ENCODE measurements at places on chromosomes 12 and 14.
A peak's percentile ranks its signal among the peaks of the same experiment; 100 is the strongest.

DNA sequence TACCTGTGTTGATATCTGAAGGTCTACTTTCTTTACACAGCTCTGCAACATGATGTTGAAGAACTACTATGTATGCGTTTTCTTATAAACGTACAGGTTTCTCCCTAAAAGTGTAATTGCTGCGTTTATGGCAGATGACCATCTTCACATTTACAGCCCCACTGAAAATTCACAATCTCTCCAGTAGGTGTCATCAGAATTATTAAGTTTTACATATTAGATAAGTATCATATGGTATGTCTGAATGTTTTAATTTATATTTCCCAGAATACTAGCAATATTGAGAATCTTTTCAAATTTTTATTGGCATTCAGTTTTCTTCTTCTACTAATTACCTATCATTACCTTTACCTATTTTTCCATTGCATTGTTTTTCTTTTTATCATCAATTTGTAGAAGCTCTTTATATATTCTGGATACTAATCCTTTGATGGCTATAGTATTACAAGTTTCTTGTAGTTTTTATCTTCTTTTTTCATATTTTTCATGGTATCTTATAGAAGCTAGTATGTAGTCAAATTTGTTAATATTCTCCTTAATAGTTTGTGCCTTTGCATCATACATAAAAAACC, 123.5 kb downstream of the CAPZA3 start:
- DNase-seq = peak; percentile 14

- no peak for DNase-seq
Measured at GRCh38 chr12:76898442-76898841, 19.6 kb upstream of the CSRP2 start.

DNA sequence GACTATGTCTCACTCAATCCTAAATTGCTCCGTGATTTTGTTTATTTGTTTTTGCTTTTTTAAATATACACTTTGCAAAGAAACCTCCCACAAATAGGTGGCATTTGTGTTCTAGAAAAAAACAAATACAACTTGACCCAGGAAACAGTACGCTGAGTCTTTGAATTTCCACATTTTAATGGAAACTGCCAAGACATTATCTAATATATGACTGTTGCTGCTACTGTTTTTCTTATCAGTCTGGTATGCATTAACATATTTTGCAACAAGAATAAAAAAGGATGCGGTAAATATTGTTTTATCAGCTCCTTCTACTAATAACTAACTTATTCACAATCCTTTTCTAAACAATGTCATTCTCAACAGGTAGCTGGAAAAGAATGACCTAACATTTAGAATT, 187.4 kb downstream of the LRIG3 start:
- DNase-seq = no peak

- DNase-seq = no peak
Measured at GRCh38 chr14:99121319-99121875, 150.6 kb downstream of the BCL11B start.

- no peak for DNase-seq
Measured at GRCh38 chr12:21710958-21711775, 53.5 kb upstream of the LDHB start.

- no peak for DNase-seq
Measured at GRCh38 chr12:52247622-52248540, 14.8 kb downstream of the KRT7 start.

DNA sequence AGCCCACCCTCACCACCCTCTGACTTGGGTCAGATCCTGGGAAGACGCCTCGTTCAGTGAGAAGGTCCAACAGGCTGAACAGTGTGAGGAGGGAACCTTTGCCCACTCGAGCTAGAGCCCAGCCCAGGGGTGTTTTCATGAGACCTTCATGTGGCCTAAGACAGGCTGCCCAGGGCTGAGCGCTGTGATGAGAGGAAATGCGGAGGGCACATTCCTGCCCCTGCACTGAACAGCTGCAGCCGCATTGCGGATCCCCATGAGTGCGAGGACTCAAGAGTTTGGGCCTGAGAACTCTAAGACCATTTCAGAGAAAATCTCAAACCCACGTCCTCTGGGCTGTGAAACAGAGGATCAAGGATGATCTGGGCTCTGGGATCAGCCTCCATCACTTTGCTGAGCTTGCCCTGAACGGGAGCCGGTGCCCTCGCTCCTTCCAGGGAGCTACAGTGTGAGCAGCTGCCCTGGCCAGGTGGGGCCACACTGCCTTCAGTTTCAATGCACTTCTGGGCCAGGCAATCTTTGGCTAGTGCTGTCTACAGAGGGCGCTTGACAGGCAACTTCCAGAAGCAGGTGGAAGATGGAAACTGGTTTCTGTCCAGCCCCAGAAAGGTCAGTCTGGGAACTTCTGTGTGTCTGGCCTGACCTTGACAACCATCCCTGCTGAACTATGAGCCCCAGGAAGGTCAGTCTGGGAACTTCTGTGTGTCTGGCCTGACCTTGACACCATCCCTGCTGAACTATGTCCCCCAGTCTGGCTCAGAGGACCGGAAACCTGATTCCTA, 43.5 kb upstream of the P2RX7 start:
- no peak for DNase-seq

DNA sequence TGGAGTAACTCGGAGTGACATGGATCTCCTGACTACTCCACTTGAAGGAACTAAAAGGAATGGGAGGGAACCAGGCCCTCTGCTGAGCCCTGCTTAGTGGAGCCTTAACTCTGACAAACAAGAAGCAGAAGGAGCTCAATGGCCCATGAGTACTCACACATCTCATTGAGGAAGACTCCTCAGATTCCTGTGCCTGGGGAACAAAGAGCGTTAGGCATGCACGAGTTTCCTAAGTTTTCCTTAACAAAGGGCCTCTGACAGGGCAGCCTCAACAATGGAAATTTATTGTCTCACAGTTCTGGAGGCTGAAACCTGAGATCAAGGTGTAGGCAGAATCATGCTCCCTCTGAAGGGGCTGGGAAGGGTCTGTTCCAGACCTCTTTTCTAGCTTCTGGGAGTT, 185.7 kb upstream of the NTF3 start:
- no peak for DNase-seq

GRCh38 chr12:48816143-48816854, 2.0 kb upstream of the CACNB3 start:
- DNase-seq = no peak

DNA sequence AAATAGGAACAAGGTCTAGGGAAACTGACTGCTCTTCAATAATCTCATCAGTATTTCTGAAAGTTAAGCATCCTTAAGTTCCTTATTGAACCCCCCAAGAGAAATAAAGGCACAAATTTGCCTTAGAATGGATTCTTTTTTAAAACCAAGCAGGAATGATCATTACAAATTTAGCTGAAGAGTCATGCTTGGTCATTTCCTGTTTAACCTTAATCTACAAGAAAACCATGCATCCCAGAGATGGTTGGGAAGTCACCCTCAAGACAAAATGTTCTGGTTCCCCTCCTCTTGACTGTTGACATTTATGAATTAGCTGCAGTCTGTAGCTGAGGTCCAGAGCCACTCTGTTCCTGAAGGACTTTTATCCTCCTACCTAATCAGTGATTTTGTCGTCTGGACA, 291.8 kb upstream of the G2E3 start:
- no peak for DNase-seq

- no peak for DNase-seq
Measured at GRCh38 chr14:39268393-39268792, 34.7 kb downstream of the MIA2 start.

DNA sequence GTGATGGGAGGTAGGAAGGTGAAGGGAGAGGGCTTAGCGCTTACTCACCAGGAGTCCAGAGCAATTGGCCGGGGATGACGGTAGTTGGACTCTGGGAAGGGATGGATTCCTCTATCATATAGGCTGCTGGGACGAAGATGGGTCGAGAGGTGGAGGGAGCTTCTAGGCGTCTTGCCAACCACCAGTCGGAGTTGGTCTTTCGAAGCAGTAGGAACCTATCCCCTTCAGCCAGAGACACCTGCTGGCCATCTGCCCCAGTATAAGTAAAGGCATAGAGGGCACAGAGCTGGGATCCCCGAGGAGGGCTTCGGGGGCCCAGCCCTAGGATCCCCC, 657 bp downstream of the ARHGAP9 start:
- no peak for DNase-seq

GRCh38 chr12:123621619-123622530, 11.6 kb downstream of the EIF2B1 start:
- DNase-seq = no peak

- no peak for DNase-seq
Measured at GRCh38 chr14:64721391-64721791, 17.2 kb downstream of the PLEKHG3 start.

GRCh38 chr12:113961921-113962710, 4.0 kb downstream of the RBM19 start:
- peak; percentile 27 for DNase-seq

- no peak for DNase-seq
Measured at GRCh38 chr12:132453361-132454192, 36.4 kb upstream of the FBRSL1 start.

Data from CD4-positive, alpha-beta T cell treated with Interleukin-15 for 4 hours (primary cell).